GM23338 (cell line): ENCODE measurements at places on chromosomes 12 and 14. TPM values are rescaled to one million over a fixed set of nuclear protein-coding genes. Genes with fewer than 3 reads are reported as not detected.
A peak's percentile ranks its signal among the peaks of the same experiment; 100 is the strongest.

DNA sequence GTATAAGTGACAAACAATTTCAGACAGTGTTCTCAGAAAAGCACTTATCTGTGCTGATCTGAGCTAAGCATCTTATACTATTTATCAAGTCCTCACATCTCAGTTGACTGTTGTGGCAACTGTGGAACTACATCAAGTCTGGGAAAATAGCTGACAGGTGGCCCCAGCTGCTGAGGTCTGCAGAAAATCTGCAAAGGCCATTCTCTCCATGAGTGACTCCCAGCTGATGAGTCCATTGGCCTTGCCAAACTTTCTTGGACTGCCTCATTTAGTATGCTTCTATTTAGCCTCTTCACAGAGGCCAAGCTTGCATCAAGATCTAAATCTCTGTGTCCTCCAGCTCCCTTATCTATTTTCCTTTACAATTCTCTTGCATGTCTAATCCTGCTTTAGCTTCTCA is 174.5 kb upstream of the RBM19 start:
- no peak overlapping the region for H3K27ac ChIP-seq
- no peaks in the 10 kb centered on the region for H3K4me1 ChIP-seq
- H3K27me3 ChIP-seq: no peaks in the 10 kb centered on the region

GRCh38 chr12:92068459-92068858 is 77.2 kb downstream of the BTG1 start:
- DNase-seq: no peak
- H3K36me3 ChIP-seq: no peaks in the 10 kb centered on the region
- no peak overlapping the region for H3K4me3 ChIP-seq

GRCh38 chr12:6062395-6062756 is 62.1 kb downstream of the VWF start:
- no peaks in the 10 kb centered on the region for H3K36me3 ChIP-seq
- H3K4me3 ChIP-seq: no peak overlapping the region
- DNase-seq: no peak
- H3K27me3 ChIP-seq: no peaks in the 10 kb centered on the region
- peaks cover 18% of the 10 kb centered on the region for H3K4me1 ChIP-seq

GRCh38 chr12:116689521-116689920 is 48.3 kb downstream of the SPRING1 start:
- no peak overlapping the region for H3K4me3 ChIP-seq
- H3K4me1 ChIP-seq: peaks cover 18% of the 10 kb centered on the region
- H3K27ac ChIP-seq: no peak overlapping the region

The RAB21 gene
- 9.9 and 27.2 TPM in 2 replicates for total RNA-seq

The SPRING1 gene
- 51.3 and 57.1 TPM in 2 replicates for total RNA-seq

GRCh38 chr12:57738661-57739237 is at the start of gene AGAP2:
AGAP2 (minus strand) TSS chr12:57738742; CDS start chr12:57738246, 496 bp downstream.
- H3K4me1 ChIP-seq: peaks cover 19% of the 10 kb centered on the region
- no peak within 1 kb of the TSS for H3K27ac ChIP-seq
- H3K27me3 ChIP-seq: peaks cover 99% of the 10 kb centered on the region
- DNase-seq: peak; percentile 92

DNA sequence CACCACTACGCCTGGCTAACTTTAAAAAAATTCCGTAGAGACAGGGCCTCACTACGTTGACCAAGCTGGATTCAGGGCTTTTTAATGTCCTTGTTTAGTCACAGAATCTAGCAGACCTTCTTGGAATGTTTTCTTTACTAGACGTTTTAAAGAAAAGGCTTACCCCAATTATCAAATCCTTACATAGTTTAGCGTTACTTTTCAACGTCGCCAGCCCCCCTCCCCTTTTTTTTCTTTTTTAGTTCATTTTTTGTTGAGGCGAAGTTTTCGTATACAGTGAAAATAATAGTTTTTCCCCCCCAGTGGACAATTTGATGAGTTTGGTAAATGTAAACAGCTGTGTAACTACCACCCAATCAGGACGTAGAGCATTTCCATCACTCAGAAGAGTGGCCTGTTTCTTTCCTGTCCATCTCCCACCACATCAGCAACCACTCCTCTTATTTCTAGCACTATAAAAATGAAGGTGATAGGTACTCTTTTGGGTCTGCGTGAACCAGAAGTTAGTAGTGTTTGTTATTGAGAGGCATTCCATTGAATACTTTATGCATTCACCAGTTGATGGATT is 753 bp upstream of the DLGAP5 start:
- DNase-seq: no peak
- H3K4me1 ChIP-seq: peaks cover 17% of the 10 kb centered on the region; the same call in 1 of the 2 replicates
- peak overlapping the region; percentile 47 for H3K27ac ChIP-seq
- peaks cover 9% of the 10 kb centered on the region; the same call in 1 of the 2 replicates for H3K36me3 ChIP-seq
- peak overlapping the region; percentile 81 for H3K4me3 ChIP-seq

DNA sequence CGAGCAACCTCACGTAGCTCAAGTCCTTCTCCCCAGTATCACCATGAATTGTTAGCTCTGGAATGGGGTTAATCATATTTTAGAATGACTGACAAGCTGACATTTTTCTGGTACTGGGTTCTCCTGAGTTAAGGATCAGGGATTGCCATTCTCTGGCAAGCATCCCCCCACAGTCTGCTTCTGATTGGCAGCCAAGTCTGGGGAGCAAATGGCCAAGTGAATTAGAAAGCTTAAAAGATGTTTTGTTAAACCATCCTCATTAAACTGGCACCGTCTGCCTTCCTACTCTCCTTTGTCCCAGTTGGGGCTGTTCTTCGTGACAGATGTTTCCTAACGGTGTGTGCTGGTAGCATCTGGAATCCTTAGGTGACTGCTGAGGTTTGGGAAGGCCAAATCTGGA is 17.2 kb upstream of the CISTR start:
- no peaks in the 10 kb centered on the region for H3K36me3 ChIP-seq
- no peak for DNase-seq
- no peak overlapping the region for H3K27ac ChIP-seq
- no peaks in the 10 kb centered on the region for H3K4me1 ChIP-seq

GRCh38 chr12:70796989-70797388 is 123.5 kb downstream of the PTPRR start:
- no peak overlapping the region for H3K27ac ChIP-seq
- no peaks in the 10 kb centered on the region for H3K27me3 ChIP-seq
- no peak overlapping the region for H3K4me3 ChIP-seq
- H3K36me3 ChIP-seq: no peaks in the 10 kb centered on the region
- no peak for DNase-seq
- no peaks in the 10 kb centered on the region for H3K4me1 ChIP-seq

The CDKL1 gene
- total RNA-seq: 0.19 and 0.52 TPM in 2 replicates

- H3K4me1 ChIP-seq: peaks cover 44% of the 10 kb centered on the region
- H3K27ac ChIP-seq: no peak overlapping the region
- no peaks in the 10 kb centered on the region for H3K27me3 ChIP-seq
- no peaks in the 10 kb centered on the region for H3K36me3 ChIP-seq
These were observed 3.0 kb upstream of the CEBPE start for GRCh38 chr14:23122086-23122485.

DNA sequence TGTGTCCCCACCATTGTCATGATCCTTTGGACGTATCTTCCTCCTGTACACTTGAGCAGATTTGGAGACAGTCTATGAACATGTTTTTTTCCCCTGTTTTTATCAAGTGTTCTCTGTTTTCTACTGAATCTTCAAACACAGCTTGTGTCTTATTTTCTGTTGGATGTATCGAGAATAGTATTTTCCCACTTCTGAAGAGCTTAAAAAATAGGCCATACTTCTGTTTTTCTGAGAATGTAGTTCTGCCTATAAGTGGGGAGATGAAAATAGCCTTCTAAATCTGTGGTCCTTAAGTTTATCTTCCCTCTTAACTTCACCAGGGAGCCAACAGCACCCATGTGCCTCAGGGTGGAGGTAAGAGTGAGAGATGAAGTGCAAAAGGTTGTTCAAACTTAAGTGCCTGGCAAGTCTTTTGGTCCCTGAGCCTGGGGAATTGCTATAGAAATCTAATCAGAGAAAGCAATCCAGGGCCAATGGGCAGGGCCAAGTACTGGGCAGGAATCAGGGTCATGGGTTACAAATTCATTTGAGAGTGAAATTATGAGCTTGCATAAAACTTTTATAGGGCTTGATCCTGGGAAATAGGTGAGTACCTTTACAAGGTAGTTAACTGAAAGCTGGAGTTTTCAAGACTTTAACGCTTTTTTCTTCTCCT is 58.9 kb downstream of the ARF6 start:
- H3K4me3 ChIP-seq: no peak overlapping the region
- H3K4me1 ChIP-seq: no peaks in the 10 kb centered on the region
- DNase-seq: no peak

- no peak overlapping the region for H3K4me3 ChIP-seq
- H3K36me3 ChIP-seq: no peaks in the 10 kb centered on the region
- DNase-seq: no peak
- H3K4me1 ChIP-seq: no peaks in the 10 kb centered on the region
- no peaks in the 10 kb centered on the region for H3K27me3 ChIP-seq
These were observed 120.0 kb downstream of the DNAI7 start for GRCh38 chr12:25074954-25075353.

GRCh38 chr14:55936691-55937090 is 181.5 kb upstream of the PELI2 start:
- no peaks in the 10 kb centered on the region for H3K36me3 ChIP-seq
- no peaks in the 10 kb centered on the region for H3K4me1 ChIP-seq
- H3K4me3 ChIP-seq: no peak overlapping the region
- peak; percentile 72 for DNase-seq
- H3K27me3 ChIP-seq: no peaks in the 10 kb centered on the region

DNA sequence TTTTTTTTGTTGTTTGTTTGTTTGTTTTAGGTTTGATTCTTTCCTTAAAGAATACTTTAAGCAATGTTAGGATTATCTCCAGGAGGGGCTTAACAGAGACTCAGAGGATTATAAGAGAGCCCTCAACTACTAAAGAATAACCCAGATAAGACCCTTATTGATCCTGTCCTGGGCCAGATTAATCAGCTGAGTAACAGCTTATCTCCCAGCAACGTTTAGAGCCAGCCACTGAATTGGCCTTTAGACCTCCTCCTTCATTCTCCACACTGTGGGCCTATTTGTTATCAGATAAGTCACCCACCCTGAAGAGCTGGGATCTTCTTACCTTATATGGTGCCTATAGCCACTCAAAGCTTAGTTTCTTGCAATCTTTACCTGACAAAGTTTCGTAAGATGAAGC is 71.1 kb downstream of the FIGNL2 start:
- DNase-seq: no peak
- no peak overlapping the region for H3K27ac ChIP-seq
- H3K27me3 ChIP-seq: no peaks in the 10 kb centered on the region
- H3K36me3 ChIP-seq: peaks cover 5% of the 10 kb centered on the region; the same call in 1 of the 2 replicates
- H3K4me3 ChIP-seq: no peak overlapping the region

DNA sequence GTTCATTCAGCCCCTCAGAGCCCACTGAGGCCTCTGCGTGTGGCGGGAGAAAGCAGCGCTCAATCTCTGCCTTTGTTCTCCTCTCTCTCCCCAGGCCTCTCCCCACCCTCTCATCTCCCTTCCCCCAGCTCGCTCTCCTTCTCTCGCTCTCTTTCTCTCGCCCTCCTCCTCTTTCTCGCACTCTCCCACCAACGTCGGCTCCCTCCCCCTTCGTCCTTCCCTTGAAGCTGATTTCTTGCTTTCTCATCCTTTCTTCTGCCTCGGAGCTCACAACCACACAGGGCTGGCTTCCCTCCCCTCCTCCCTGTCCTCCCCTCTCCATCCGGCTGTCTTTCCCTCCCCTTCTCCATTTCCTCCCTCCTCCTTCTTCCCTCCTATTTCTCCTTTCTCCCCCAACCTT is 96.4 kb downstream of the LRRC74A start:
- H3K4me3 ChIP-seq: 0 out of 2 replicates have a peak overlapping the region, but pooled peaks have one; percentile 20
- no peaks in the 10 kb centered on the region for H3K36me3 ChIP-seq
- peaks cover 84% of the 10 kb centered on the region for H3K4me1 ChIP-seq
- H3K27ac ChIP-seq: 0 out of 2 replicates have a peak overlapping the region, but pooled peaks have one; percentile 55

The MAX gene
- total RNA-seq: 25.0 and 31.8 TPM in 2 replicates

GRCh38 chr14:97995038-97995437 is 1197.9 kb downstream of the VRK1 start:
- no peak overlapping the region for H3K27ac ChIP-seq
- H3K4me1 ChIP-seq: no peaks in the 10 kb centered on the region
- no peaks in the 10 kb centered on the region for H3K27me3 ChIP-seq
- H3K4me3 ChIP-seq: no peak overlapping the region

GRCh38 chr14:89650077-89650978 is 233.3 kb upstream of the FOXN3 start:
- no peaks in the 10 kb centered on the region for H3K27me3 ChIP-seq
- no peak for DNase-seq

GRCh38 chr14:47389535-47389934 is 285.9 kb downstream of the MDGA2 start:
- H3K4me1 ChIP-seq: peaks cover 8% of the 10 kb centered on the region
- H3K36me3 ChIP-seq: no peaks in the 10 kb centered on the region
- peak; percentile 60 for DNase-seq
- no peak overlapping the region for H3K27ac ChIP-seq
- H3K27me3 ChIP-seq: no peaks in the 10 kb centered on the region

The PPP4R4 gene
- total RNA-seq: 11.1 and 20.9 TPM in 2 replicates

The SYCP3 gene
- total RNA-seq: 0.07 TPM in 1 of 2 replicates, not detected in the other

DNA sequence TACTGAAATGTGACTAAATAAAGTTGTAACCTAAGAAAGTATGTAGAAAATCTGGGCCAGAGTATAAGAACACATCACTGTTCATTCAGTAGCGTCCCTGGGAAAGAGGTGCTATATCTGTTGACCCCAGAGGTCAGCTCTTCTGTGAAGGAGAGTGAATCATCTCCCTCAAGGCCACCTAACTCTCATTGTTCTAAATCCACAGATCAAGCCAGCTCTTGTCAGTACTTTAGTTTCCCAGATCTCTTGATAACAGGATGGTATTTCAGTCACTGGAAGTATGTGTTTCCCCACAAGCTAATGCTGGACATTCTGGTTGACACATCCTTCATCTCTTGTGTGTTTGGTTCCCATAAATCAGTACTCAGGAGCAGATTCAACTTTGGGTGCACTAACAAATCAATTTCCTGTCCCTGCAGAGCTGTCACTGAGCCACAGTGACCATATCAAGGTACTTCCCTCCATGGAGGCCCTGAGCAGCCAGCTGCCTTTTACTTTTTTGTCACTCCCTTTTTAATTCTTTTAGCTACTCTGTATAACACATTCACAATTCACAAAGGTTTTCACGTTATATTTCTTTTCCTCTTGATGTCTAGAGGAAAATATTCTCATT is 7.8 kb downstream of the KRT1 start:
- H3K4me3 ChIP-seq: no peak overlapping the region
- no peak for DNase-seq
- no peaks in the 10 kb centered on the region for H3K4me1 ChIP-seq
- H3K36me3 ChIP-seq: no peaks in the 10 kb centered on the region
- no peaks in the 10 kb centered on the region for H3K27me3 ChIP-seq

GRCh38 chr12:18327036-18327435 is 65.7 kb downstream of the PIK3C2G start:
- H3K4me1 ChIP-seq: no peaks in the 10 kb centered on the region
- no peaks in the 10 kb centered on the region for H3K36me3 ChIP-seq
- no peaks in the 10 kb centered on the region for H3K27me3 ChIP-seq
- H3K27ac ChIP-seq: no peak overlapping the region
- no peak for DNase-seq

DNA sequence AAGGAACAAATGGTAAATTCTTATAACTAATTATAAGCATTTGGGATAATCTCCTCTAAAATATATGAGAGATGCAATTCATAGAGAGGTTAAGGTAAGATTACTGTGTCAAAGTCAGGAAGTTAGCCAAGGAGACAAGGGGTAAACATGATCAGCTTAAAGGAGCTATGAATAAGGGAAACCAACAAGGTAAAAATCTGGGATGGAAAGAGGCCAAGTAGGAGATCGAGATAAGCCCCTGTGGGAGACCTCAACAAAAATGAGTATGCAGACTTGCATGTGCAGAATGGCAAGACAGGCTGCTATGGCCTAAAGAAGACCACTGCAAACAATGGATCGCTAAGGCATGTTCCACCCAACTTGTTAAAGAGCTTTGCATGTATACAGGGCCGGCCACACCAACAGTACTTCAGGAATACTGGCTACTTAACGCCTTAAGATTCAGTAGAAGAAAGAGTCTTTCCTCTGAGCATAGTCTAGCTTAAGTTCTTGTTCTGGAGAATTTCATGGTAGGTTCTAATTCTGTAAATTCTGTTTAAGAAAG is 738.6 kb downstream of the GALC start:
- H3K36me3 ChIP-seq: no peaks in the 10 kb centered on the region
- no peaks in the 10 kb centered on the region for H3K4me1 ChIP-seq
- no peak for DNase-seq
- H3K27ac ChIP-seq: no peak overlapping the region
